ENCODE measurements at places on chromosomes 6 and 20.

GRCh38 chr20:12916699-12917098 lies 92.1 kb upstream of the SPTLC3 start:
- no peak for DNase-seq

DNA sequence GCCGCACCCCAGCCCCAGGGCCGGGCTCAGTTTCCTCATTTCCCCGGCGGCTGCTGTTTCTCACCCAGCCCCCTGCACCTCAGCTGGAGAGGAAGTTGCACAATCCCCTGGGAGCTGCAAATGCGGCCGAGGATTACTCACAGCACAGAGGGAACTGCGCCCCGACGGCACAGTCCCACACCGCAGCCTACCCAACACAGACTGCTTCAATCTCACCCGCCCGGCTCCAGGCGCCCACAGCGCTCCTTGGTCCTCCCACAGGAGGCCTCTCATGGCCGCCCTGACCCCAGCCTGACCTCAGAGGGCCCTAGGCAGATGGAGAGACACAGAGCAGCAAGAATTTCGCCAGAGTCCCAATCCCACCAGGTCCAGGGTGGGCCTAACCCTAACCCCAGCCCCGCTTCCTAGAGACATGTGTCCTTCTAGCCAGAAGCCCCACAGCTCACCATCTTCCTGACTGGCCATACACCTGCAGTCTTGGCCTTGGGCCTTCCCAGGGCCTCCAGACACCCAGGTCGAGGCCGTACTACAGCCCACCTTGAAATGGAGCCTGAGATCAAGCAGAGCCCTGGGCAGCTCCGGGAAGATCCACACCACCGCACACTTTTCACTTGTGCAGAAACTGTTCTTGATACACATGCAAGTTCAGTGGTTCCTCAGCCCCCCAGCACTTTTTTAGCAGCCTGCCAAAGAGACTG lies 11.7 kb downstream of the TFEB start:
- no peak for DNase-seq

GRCh38 chr20:61112515-61112914 lies 139.5 kb upstream of the CDH4 start:
- DNase-seq = no peak

- no peak for DNase-seq
These were observed 9.9 kb downstream of the ECI2 start for GRCh38 chr6:4125500-4125899.

GRCh38 chr6:78611886-78612480 lies 255.4 kb upstream of the IRAK1BP1 start:
- no peak for DNase-seq

- DNase-seq = no peak
These were observed 8.4 kb downstream of the FAM120B start for GRCh38 chr6:170314983-170315382.

DNA sequence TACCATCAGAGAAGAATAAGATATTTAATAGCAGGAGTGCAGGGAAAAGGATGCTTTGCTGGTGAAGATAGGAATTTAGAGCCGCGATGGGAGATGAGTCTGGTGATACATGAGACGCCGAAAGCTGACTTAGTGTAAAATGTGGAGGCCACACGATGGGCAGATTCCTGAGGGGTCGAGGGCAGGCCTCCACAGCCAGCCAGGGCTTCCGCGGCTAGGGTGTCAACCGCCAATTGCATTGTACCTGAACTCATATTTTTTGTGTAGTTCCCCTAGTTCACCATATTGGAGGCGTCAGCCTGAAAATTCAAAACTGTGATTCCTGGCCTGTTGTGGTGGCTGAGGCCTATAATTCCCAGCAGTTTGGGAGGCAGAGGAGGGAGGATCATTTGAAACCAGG lies 8.5 kb downstream of the ETV7 start:
- no peak for DNase-seq

- no peak for DNase-seq
These were observed 579.6 kb upstream of the MAP3K7 start for GRCh38 chr6:91166271-91167046.
